ENCODE measurements at places on chromosomes 13 and 19. TPM values are rescaled to one million over a fixed set of nuclear protein-coding genes. Genes with fewer than 3 reads are reported as not detected.

The CD22 gene
- total RNA-seq, result not detected

The C5AR1 gene
- 0.48 TPM for total RNA-seq

The ZNF304 gene
- 9.6 TPM for total RNA-seq

The KLK12 gene
- total RNA-seq, result not detected

The PSPN gene
- total RNA-seq, result 1.8 TPM

The BEST2 gene
- total RNA-seq, result 0.61 TPM

The EFNA2 gene
- 30.7 TPM for total RNA-seq

The ZNF844 gene
- 9.8 TPM for total RNA-seq

The AP2A1 gene
- 100 TPM for total RNA-seq

GRCh38 chr19:44260343-44260681 is 626 bp downstream of the ZNF233 start:
- peak overlapping the region; percentile 85 for H3K4me3 ChIP-seq
- no peaks in the 10 kb centered on the region for H3K27me3 ChIP-seq
- H3K27ac ChIP-seq, result no peak overlapping the region
- H3K4me1 ChIP-seq, result no peaks in the 10 kb centered on the region

GRCh38 chr13:102128216-102128810 is 273.5 kb downstream of the FGF14 start:
- no peaks in the 10 kb centered on the region for H3K36me3 ChIP-seq
- H3K4me1 ChIP-seq, result no peaks in the 10 kb centered on the region
- H3K27me3 ChIP-seq, result no peaks in the 10 kb centered on the region
- no peak overlapping the region for H3K27ac ChIP-seq
- peak; percentile 50 for DNase-seq

DNA sequence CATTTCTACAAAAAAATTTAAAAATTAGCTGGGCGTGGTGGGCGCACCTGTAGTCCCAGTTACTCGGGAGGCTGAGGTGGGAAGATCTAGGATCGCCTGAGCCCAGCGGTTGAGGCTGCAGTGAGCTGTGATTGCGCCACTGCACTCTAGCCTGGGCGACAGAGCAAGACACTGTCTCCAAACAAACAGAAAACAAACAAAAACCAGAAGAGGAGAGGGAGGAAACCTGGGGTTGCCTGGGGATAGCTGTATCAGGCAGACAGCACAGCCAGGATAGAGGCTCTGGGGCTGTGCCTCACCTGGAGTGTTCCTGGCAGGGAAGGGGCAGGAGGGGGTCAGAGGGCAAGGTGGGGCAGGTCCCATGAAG is 2.6 kb upstream of the POLR2E start:
- peaks cover 5% of the 10 kb centered on the region for H3K4me1 ChIP-seq
- no peak overlapping the region for H3K4me3 ChIP-seq
- H3K36me3 ChIP-seq, result peaks cover 12% of the 10 kb centered on the region
- no peak for DNase-seq
- no peaks in the 10 kb centered on the region for H3K27me3 ChIP-seq

DNA sequence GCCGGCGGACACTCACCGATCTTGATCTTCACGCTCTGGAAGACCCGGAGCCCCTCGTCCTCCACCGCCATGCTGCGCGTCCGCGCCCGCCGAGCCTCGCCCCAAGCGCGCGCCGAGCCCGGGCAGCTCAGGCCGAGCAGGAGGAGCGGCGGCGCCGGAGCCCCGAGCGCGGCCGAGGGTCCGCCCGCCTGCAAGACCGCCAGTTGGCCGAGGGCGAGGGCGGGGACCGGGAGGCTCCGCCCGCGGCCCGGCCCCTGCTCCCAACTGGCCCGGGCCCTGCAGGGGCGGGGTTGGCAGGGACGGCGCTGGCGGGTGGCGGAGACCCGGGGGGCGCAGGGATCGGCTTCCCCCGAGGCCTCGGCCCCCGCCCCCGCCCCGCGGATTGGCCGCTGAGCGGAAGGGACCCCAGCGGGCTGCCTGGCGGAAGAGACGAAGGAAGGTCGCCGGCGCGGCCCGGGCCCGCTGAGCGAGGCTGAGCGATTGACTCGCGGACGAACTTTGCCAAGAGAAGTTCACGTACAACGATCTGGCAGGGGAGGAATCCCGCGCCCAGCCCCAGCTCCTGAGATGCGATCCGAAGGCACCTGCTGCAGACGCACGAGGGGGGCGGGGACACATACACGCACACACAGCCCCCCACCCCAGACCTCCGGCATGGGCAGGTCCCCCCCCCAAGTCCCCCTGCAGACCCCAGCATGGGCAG is at the start of gene RASA3:
Gene RASA3 (minus strand): TSS at position 205 of the 703 bp plus-strand sequence. CDS start 134 bp downstream, at position 71.
- peak within 1 kb of the TSS; percentile 38 for H3K27ac ChIP-seq
- peak; percentile 94 for DNase-seq
- H3K4me1 ChIP-seq, result peaks cover 12% of the 10 kb centered on the region
- no peaks in the 10 kb centered on the region for H3K36me3 ChIP-seq
- H3K4me3 ChIP-seq, result peak within 1 kb of the TSS; percentile 87

DNA sequence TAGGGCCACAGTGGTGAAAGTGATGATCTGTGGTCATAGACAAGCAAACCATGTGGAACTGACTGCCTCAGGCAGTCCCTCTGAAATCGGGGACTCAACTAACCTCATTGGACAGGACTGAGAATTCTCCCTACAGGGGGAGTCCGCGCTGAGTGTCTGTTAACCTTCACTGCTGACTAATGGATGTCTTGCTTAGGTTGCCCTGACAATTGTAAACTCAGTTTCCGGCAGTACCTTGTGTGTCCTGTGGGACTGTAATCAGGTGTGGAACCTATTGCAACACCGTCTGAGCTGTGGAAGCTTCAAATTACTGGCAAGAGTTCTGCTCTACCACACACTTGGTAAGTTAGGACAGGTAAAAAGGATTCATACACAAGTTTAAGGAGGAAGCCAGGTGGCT is 21.8 kb downstream of the ZNF77 start:
- H3K4me3 ChIP-seq, result no peak overlapping the region
- peaks cover 3% of the 10 kb centered on the region for H3K4me1 ChIP-seq
- H3K27ac ChIP-seq, result no peak overlapping the region

DNA sequence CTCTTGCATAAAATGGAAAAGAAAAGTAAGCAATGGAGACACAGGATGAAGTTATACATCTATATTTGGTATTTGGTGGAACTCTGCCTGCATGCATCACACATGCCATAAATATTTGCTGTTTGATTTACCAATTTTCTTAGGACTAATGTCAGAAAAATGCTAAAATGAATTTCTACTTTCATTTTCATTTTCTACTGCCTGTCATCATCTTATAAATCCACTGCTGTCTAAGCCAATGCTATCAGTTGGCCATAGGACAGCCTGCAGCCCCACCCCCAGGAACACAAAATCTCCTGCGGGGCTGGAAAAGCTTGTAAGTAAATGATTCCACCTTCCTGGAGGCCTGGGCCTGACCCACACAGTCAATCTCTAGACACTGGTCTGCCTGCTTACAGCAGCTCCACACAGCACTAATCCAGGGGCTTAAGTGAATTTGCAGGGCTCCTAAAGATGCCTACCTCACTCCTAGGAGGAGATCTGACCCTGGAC is 122.0 kb downstream of the ENOX1 start:
- H3K27me3 ChIP-seq, result peaks cover 90% of the 10 kb centered on the region
- peaks cover 6% of the 10 kb centered on the region for H3K4me1 ChIP-seq
- no peak overlapping the region for H3K27ac ChIP-seq
- H3K4me3 ChIP-seq, result no peak overlapping the region
- DNase-seq, result peak; percentile 57

DNA sequence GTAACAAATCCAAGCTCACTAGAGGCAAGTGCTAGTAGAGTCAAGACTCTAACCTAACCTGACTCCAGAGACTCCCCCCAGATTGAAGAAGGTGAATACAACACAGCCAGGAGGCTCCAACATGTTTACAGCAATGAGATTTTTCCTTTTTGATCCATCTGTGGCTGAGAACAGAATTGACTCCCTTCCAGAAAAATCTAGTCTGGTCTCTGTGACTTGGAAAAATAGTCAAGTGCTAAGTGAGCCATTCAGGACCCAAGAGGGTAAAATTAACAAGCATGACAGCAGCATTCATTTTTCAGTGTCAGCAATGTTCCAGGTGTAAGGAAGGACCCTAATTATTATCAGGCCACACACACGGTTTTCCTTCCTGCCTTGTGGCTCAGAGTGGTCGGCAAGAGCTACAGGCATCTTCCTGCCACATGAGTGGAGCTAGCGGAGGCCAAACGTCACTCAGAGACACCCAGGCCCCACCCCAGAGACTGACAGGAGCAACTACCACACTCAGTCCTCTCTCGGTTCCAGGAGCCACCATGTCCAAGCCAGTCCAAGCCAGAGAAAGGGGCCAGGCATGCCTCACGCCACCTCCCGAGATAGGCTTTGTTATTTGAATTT is 395.1 kb downstream of the FOXO1 start:
- no peaks in the 10 kb centered on the region for H3K36me3 ChIP-seq
- H3K27me3 ChIP-seq, result no peaks in the 10 kb centered on the region
- H3K4me1 ChIP-seq, result no peaks in the 10 kb centered on the region
- no peak for DNase-seq
- no peak overlapping the region for H3K27ac ChIP-seq
- H3K4me3 ChIP-seq, result no peak overlapping the region

DNA sequence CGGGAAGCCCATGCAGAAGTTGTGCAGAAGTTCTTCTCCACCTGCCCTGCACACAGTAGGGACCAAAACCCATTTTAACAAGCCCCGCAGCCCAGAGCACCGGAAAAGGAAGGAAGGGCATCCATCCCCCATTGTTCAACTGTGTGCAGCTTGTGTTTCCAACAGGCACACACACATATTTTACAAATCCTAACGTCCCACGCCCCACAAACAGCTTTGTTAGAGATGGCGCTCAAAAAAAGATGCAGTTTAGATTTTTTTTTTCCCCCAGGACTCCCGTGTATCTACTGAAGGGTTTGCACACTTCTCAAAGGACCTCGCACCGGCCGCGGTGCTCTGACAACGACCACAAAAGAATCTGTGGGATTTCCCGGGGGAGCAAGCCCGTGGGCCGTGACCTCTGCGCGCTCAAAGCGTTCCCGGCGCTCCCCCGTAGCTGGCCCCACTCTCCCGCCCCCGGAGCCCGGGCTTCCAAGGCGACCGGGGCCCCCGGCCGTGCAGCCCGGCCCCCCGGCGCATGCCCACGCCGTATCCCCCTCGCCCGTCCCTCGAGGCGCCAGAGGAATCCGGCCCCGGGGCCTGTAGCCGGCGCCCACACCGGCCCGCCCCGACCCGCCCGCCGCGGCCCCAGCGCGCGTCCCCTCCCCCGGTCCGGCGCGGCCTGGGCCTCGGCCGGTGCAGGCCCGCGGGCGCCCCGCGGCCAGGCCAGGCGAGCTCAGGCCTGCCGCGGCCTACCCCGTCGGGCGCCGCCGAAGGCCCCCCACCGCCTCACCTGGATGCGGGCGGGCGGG is 523 bp downstream of the ELAVL1 start:
- no peaks in the 10 kb centered on the region for H3K27me3 ChIP-seq
- peaks cover 3% of the 10 kb centered on the region for H3K4me1 ChIP-seq
- H3K36me3 ChIP-seq, result peaks cover 17% of the 10 kb centered on the region
- no peak for DNase-seq
- H3K4me3 ChIP-seq, result peak overlapping the region; percentile 98
- peak overlapping the region; percentile 87 for H3K27ac ChIP-seq

DNA sequence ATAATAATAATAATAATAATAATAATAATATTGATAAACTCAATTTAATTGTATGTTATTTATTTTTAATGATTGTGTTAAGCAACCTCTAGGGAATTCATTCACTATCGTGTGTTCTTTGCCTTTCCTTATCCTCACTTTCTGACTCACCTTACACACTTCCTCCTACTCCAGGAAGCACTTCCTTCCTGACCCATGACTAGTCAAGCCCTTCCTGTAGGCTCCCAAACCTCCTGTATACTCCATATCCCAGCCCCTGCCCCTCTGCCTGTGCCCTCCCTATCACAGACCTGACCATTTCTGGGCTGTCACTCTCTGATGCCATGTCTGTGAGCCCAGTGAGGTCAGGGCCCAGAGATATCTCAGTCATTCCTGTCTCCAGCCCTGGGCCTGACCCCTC is 7.6 kb downstream of the LGALS4 start:
- no peaks in the 10 kb centered on the region for H3K4me1 ChIP-seq
- H3K27ac ChIP-seq, result no peak overlapping the region
- no peak for DNase-seq
- H3K27me3 ChIP-seq, result no peaks in the 10 kb centered on the region

DNA sequence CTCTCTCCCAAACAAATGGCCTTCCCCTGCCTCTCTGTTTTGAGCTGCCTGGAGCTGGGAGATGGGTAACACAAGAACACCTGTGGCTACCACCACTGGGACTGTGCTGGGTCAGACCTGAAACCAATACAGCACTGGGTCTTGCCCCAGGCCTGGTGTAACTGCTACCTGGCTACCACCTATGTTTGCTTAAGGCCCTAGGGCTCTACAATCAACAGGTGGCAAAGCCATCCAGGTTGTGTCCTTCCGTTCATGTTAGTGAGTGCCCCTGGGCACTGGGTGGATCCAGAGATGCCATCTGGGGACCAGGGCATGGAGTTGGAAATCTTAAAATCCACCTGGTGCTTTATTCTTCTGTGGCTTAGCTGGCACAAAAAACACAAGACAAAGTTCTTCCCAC is 18.9 kb upstream of the LMO7 start:
- H3K4me1 ChIP-seq, result no peaks in the 10 kb centered on the region
- no peaks in the 10 kb centered on the region for H3K36me3 ChIP-seq
- DNase-seq, result no peak
- no peak overlapping the region for H3K27ac ChIP-seq

GRCh38 chr13:107743100-107743499 is 472.2 kb downstream of the LIG4 start:
- H3K4me1 ChIP-seq, result no peaks in the 10 kb centered on the region
- DNase-seq, result no peak
- H3K36me3 ChIP-seq, result no peaks in the 10 kb centered on the region
- H3K27ac ChIP-seq, result no peak overlapping the region
- H3K27me3 ChIP-seq, result no peaks in the 10 kb centered on the region

GRCh38 chr13:35356572-35356971 is 119.9 kb downstream of the MAB21L1 start:
- H3K4me3 ChIP-seq, result no peak overlapping the region
- DNase-seq, result no peak
- H3K27ac ChIP-seq, result no peak overlapping the region
- H3K4me1 ChIP-seq, result no peaks in the 10 kb centered on the region

GRCh38 chr13:102212729-102213128 is 189.1 kb downstream of the FGF14 start:
- peaks cover 9% of the 10 kb centered on the region for H3K4me1 ChIP-seq
- no peaks in the 10 kb centered on the region for H3K27me3 ChIP-seq
- no peaks in the 10 kb centered on the region for H3K36me3 ChIP-seq
- H3K4me3 ChIP-seq, result no peak overlapping the region

- no peak overlapping the region for H3K27ac ChIP-seq
- no peaks in the 10 kb centered on the region for H3K27me3 ChIP-seq
- no peaks in the 10 kb centered on the region for H3K4me1 ChIP-seq
- H3K4me3 ChIP-seq, result no peak overlapping the region
- H3K36me3 ChIP-seq, result no peaks in the 10 kb centered on the region
Measured at GRCh38 chr13:41492432-41493260, 35.3 kb downstream of the RGCC start.

GRCh38 chr19:6527893-6528543 is 2.8 kb upstream of the TNFSF9 start:
- no peak overlapping the region for H3K27ac ChIP-seq
- H3K27me3 ChIP-seq, result peaks cover 21% of the 10 kb centered on the region
- DNase-seq, result no peak
- no peak overlapping the region for H3K4me3 ChIP-seq

GRCh38 chr13:75180805-75181455 is 301.0 kb downstream of the TBC1D4 start:
- H3K27me3 ChIP-seq, result no peaks in the 10 kb centered on the region
- no peak for DNase-seq
- H3K4me1 ChIP-seq, result no peaks in the 10 kb centered on the region
- H3K4me3 ChIP-seq, result no peak overlapping the region
